ENCODE measurements at places on chromosomes 5 and 9.

GRCh38 chr5:62576570-62577170 is 1.9 kb upstream of the LRRC70 start:
- peaks cover 4% of the 10 kb centered on the region for H3K36me3 ChIP-seq
- peak; percentile 68 for ATAC-seq
- peak overlapping the region; percentile 7 for H3K4me3 ChIP-seq
- no peaks in the 10 kb centered on the region for H3K27me3 ChIP-seq

GRCh38 chr5:102809033-102809432 is 53.9 kb downstream of the PAM start:
- H3K4me3 ChIP-seq: no peak overlapping the region
- no peak for ATAC-seq
- H3K4me1 ChIP-seq: peaks cover 13% of the 10 kb centered on the region
- no peak overlapping the region for H3K27ac ChIP-seq

- peak; percentile 91 for ATAC-seq
- H3K4me1 ChIP-seq: peaks cover 19% of the 10 kb centered on the region
- H3K27me3 ChIP-seq: no peaks in the 10 kb centered on the region
- H3K4me3 ChIP-seq: peak overlapping the region; percentile 25
Measured at GRCh38 chr9:114709636-114710035, 27.6 kb upstream of the TEX48 start.

DNA sequence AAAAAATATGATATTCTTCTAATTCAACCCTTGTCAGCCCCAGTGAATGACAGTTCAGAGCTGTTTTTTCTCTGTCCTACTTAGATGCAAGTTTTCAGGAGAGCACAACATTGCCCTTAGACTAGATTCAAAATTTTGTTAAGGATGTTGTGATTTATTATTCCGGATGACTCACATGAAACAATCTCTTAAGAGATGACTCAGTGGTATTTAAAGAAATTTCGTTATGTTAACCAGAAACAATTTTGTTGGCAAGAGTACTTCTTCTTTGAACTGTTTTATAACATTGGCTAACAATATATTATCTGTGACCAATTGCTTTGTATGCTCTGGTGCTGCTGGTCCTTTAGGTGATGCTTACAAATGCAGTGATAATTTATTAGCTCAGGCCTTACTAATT is 132.0 kb downstream of the IZUMO3 start:
- no peak for ATAC-seq
- no peaks in the 10 kb centered on the region for H3K4me1 ChIP-seq
- H3K27me3 ChIP-seq: no peaks in the 10 kb centered on the region
- H3K36me3 ChIP-seq: no peaks in the 10 kb centered on the region
- H3K27ac ChIP-seq: no peak overlapping the region

DNA sequence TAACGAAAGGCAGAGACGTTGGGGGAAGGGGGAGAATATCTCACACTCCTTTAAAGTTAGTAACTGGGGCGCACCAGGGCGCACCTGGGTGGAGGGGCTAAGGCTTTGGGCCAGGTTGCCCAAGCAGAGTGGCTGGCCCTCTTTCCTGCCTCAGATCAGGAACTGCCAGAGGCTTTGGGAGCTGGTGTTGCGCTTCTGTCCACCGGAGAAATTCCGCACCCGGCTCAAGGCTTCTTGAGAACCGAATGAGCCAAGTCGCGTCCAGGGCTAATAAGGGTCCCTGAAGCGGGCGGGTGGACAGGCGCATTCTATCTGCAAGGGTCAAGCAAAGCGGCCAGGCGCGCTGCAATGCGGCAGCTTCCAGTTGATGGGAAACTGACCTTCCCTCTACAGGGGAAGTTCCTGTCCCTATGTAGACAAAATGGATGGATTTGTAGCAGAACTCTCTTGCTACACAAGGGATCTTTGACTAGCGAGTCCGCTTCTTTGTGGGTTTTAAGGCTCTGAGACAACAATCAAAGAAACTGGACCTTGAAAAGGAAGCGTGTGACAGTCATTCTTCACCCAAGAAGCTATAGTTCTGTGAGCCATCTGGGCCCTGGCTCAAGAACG is 5.5 kb downstream of the PAX5 start:
- peaks cover 11% of the 10 kb centered on the region for H3K4me1 ChIP-seq
- peak overlapping the region; percentile 71 for H3K4me3 ChIP-seq

GRCh38 chr9:111743275-111743674 is 51.5 kb downstream of the SHOC1 start:
- peak overlapping the region; percentile 29 for H3K4me3 ChIP-seq
- H3K27me3 ChIP-seq: no peaks in the 10 kb centered on the region
- peak overlapping the region; percentile 4 for H3K27ac ChIP-seq
- peaks cover 5% of the 10 kb centered on the region for H3K4me1 ChIP-seq

DNA sequence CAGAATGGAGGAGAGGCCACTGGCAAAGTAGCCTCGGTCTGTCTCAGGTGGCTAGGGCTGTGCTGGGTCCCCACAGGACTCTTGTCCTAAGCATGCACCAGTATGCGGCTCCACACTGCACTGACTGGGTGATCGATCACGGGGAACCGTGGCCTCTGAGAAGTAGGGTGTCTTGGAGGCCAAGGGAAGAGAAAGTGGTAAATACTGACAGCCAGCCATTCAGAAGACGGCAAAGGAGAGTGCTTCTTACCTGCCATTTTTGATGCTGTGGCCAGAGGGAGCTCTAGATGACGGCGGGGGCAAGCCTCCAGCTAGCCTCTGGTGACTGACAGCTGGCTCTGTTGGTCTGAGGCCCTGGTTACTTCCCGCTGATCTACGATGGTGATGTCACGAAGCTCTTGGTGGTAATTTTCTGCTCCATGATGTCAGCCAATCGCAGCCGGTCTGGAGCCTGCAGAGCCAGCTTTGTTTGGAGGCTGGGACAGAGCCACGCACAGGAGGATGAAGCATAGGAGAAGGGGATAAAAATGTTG is 40.4 kb upstream of the GADD45G start:
- no peaks in the 10 kb centered on the region for H3K36me3 ChIP-seq
- H3K4me3 ChIP-seq: no peak overlapping the region
- no peaks in the 10 kb centered on the region for H3K4me1 ChIP-seq
- ATAC-seq: no peak
- peaks cover 9% of the 10 kb centered on the region for H3K27me3 ChIP-seq

DNA sequence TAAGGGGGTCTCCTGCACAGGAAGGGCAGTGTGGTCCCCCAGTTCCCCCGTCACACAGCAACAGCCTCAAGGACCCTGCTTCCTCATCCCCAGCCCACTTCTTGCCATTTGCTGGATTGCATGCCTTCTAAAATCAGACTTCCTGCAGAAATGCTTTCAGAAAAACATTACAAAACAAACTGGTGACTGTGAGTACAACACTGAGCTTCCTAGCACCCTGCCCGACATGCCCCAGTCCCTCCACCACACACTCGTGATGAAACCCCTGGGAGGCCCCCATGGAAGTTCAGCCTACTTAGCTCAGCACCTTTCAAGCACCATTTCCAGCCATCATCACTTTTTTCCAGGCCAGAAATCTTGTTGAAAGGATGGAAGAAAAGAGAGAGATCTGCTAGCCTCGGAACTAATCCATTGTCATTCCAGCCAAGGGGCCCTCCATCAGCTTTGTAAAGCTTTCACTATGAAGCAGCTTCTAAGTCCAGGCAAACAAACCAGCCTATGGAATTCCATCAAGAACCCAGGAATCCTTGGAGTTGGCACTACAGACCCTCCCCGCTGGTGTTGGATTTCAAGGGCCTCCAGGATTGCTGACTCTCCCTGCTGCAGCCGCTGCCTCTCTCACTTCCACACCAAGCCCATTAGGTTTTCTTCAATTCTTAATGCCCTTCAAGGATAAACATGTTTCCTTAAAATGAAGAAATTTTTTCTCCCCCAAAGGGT is 114.6 kb downstream of the C5orf15 start:
- H3K36me3 ChIP-seq: no peaks in the 10 kb centered on the region
- H3K27ac ChIP-seq: no peak overlapping the region
- H3K4me1 ChIP-seq: no peaks in the 10 kb centered on the region
- peaks cover 36% of the 10 kb centered on the region for H3K27me3 ChIP-seq
- H3K4me3 ChIP-seq: no peak overlapping the region

Data from activated T-helper 17 cell treated with anti-CD3 and anti-CD28 coated beads, Interleukin-2, amount 50 U/mL, for 72 hours (primary cell).